ENCODE measurements at places on chromosomes 5 and 9.

- DNase-seq: peak; percentile 84
Observed at GRCh38 chr5:124697933-124698591, 48.4 kb downstream of the ZNF608 start.

- DNase-seq: no peak
Observed at GRCh38 chr5:77900691-77901090, 124.6 kb upstream of the TBCA start.

DNA sequence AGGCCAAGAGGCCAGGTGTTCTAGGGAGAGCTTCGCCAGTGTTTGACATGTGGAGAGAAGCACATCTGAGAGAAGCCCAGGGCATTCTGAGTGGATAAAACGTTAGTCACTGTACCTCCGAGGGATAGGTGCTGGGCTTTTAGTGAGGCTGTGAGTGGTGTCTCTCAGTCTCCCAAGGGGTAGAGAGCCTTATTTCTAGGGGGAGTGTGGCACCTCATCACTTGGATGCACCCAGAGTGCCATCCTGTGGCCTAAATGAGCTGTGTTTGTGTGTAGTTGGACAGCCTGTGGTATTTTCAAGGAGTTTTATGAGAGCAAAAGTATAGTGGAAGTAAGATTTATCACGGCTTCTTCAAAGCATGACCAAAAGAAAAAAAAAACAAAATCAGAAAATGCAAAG is 1046.9 kb upstream of the WWC1 start:
- no peak for DNase-seq

GRCh38 chr5:54001976-54002775 is 308.2 kb downstream of the ARL15 start:
- DNase-seq: peak; percentile 71

- DNase-seq: no peak
Observed at GRCh38 chr5:103908336-103909080, 345.9 kb upstream of the NUDT12 start.

- DNase-seq: no peak
Observed at GRCh38 chr9:137593176-137593575, 2.9 kb upstream of the ZMYND19 start.

- DNase-seq: no peak
Observed at GRCh38 chr9:3648266-3648665, 122.5 kb upstream of the RFX3 start.

- no peak for DNase-seq
Observed at GRCh38 chr9:97041898-97042297, 3.0 kb upstream of the CTSV start.

- peak; percentile 59 for DNase-seq
Observed at GRCh38 chr5:78659114-78659513, 10.5 kb upstream of the LHFPL2 start.

DNA sequence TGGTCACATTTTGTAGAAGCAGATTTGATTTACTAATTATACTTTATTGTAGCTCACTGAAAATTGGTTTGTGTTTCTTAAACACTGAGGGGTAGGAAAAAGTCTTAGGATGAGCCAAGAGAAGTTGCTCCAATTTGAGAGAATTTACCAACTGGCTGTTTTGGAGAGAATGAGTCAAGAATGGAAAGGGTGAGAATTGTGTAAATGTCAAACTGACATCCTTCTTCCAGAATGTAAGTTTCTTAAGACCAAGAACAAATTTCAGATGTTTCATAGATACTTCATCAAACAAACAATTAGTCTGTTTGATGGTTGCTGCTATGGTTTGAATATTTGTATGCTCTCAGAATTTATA is 106.2 kb upstream of the TXNDC8 start:
- DNase-seq: no peak

DNA sequence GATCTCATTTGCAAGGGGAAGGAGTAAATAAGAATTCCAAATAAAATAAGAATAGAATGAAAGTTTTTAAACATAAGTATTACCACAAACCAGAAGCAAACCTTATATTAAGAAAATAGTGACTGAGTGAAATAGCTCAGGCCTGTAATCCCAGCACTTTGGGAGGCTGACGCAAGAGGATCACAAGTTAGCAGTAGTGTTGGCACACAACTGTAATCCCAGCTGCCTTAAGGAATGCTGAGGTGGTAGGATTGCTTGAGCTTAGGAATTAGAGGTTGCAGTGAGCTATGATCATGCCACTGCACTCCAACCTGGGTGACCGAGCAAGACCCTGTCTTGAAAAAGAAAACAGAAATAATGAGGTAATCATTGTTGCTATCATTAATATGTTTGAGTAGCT is 47.0 kb downstream of the APC start:
- DNase-seq: no peak

DNA sequence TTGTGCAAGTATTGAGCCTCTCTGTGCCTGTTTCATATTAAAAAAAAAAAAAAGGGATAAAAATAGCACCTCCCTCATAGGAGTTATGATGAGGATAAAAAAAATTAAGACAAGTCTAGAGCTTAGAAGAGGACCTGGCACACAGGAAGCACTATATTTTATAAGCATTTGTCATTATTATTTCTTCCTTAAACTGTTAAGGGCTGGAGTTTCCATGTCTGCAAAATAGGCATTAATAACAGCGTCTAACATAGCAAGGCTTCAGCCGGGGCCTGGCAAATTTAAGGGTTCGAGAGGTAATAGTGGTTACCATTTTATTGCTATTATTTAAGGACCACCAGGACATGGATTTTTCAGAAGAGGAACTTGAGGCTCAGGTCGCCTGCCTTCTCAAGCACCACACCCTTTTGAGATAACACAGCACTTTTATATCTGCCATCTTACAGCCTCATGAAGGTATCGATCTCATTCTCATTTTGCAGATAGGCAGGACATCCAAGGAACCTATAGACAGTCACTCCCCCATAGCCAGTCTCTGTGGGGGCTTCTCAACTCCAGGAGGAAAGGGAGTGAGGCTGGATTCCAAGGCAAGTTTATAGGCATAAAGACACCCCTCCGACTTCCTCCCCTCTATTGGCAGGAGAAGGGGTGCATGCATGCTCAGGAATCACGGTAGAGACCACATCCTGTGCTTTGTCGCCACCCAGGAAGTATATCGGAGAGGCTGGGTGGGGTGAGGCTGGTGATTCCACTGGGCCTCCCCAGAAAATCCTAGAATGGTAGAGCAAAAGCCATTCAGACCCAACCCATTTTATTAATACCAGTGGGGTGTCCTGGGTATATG is 2.4 kb downstream of the ANXA6 start:
- no peak for DNase-seq

DNA sequence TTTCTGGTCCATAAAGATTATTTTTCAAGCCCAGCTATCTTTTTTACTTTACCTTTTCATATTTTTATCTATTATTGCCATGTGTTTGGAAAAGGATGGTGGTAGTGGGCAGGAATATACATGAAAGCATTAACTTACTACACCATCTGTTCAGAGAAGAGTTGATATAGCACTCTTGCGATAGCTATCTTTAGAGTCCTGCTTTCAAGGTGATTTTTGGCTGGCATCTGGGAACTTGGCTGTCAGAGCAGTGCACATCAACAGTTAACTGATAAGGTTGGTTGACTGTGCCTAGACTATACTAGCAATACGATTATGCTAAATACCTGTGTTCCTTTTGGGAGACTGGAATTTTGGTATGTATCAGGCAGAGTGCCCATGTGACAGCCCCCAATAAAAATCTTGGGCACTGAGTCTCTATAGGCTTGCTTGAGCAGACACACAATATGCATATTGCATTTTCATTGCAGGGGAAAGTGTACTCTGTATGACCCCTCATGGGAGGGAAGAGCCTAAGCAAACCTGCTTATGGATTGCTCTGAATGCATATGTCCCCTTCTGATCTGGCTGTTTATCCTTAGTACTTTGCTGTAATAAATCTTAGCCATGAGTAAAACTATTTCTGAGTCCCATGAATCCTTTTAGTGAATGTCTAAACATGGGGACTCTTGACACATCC is 227.6 kb upstream of the C9orf72 start:
- DNase-seq: no peak

DNA sequence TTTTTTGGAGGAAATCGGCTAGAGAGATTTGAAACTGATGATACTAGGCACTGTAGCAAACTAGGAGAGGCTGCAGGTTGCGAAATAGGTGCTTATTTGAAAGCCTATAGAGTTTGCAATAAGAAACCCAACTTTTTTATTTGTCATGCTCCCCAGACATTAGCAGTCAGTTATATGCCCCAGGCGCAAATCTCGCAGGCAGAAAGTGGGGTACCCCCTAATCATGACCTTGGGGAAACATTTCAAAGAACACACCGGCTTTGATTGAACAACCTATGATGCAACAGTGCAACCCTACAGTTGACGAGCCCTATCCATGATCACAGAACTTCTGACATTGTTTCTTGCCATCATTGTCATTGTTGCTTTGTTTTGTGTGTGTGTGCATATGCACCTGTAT is 510.5 kb downstream of the RAB3C start:
- no peak for DNase-seq

DNA sequence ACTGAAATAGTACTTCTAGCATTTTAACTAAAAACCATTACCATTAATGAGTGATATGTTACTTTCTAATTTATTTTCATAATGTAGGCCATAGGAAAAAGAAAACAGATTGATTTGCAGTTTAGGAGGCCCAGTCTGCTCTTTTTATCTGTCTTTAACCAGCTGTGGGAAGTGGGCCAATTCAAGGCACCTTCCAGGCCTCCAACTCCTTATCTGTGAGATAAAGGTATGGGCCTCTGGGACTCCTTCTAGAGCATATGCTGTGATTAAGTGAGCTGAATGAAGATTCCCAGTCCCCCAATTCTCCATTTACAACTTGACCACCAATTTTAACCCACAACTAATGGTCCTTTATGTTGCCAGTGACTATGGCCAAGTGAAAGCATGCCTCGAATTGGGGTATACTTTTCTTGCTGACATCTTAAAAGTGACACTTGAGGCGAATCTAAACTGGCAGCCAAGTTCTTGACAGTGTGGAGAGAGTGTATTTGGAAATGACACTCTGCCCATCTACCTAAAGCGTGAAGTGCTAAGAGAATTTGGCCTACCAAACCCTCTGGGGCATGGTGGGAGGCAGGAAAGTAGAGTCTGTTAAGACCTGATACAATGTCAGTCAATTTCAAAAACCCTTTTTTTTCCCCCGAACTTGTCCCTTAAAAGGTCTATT is 88.3 kb downstream of the PIK3R1 start:
- no peak for DNase-seq

DNA sequence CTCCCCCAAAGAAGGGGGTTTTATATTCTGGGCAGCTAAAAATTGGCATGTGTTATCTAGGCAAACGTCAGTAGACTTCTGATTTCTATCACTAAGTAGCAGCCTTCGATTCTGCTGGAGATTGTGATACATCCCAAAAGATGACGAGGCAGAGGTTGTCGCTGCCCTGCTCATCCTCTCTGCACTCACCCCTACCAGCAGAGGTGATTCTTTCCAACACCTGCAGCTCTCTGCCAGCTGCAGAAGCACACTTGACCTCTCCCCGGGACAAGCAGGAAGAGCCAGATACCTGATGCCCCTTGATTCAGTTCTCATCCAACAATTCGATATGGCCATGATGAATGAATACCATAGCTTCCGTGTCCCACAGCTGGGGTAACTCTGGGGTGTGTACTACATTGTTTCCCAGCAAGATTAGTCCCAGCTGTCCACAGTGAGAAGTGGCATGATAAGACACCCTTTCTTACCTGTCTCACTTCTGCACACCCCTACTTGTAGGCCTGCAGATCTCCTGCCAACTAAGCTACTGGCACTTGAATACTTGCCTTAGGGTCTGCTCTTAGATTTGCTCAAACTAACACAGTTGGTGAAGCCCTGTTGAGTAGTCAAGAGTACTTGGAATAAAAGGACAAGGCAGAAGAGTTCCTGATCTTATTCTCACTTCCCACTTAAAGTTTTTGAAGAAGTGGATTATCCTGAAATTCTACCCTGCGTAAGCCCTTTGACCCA is 37.6 kb upstream of the SMAD5 start:
- DNase-seq: no peak

DNA sequence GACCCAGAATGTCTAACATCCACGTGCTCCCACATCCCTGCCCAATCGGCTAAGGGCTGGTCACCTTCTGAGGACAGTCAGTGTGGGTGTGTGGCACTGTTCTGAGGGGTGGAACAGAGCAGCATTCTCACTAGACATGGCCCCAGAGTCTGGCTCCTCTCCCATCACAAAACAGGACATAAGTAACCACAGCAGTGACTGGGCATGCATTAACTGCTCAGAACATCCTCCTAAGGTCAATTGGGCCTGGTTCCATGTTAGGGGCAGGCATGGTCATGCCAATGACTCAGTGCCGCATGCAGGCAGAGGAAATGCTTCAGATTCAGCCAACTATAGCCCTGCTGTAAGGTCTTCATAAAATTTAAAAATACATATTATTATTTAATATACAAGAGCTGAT is 12.9 kb downstream of the MACROH2A1 start:
- no peak for DNase-seq

- DNase-seq: no peak
Observed at GRCh38 chr9:91929331-91929730, 20.7 kb downstream of the ROR2 start.

- DNase-seq: peak; percentile 73
Observed at GRCh38 chr5:169139480-169140050, 161.4 kb downstream of the SLIT3 start.

DNA sequence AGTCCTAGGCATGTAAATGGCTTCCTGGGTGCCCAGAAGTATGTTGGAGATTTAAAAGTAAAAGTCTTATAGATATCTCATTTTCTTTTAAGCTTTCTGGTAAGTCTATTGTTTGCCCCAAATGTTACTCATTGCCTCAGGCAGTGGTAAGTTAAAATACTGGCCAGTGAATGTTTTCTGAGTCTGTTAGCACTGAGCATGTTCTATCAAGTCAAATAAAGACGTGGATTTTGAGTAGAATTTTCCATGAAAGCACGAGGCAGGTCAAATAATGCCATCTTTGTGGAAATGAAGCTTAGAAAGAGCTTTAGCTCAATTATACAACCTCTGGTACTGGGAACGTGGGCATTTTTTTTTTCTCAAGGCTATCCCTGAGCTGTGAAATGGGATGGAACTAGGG is 651.3 kb upstream of the ACO1 start:
- DNase-seq: no peak

GRCh38 chr5:170700503-170700902 is 83.0 kb upstream of the GABRP start:
- no peak for DNase-seq

DNA sequence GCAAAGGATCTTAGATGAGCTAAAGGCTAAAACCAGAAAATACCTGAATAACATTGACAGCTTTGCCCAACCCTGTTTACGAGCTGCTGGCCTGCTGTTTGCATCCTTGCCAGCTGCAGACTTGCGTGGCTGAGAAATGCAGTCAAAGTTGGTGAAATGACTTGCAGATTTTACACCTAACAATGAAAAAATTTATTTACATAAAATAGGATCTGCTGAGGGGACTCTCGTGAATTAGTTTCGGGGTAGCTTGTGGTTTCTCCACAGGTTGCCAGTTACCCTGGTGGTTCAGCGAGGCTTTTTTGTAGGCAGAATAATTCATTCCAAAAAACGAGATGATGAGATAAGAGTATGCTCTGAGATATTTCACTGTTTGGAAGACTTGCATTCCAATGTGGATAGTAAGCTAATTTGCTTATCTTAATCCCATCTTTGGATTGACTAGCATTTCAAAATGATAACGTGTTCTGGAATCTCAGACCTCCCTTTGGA is 65.7 kb upstream of the FANCC start:
- no peak for DNase-seq

- DNase-seq: peak; percentile 71
Observed at GRCh38 chr9:71814226-71814625, 45.9 kb upstream of the CEMIP2 start.

GRCh38 chr9:137784046-137784445 is 93.5 kb upstream of the CACNA1B start:
- no peak for DNase-seq
